ENCODE measurements at places on chromosomes 6 and 20. TPM values are rescaled to one million over a fixed set of nuclear protein-coding genes. Genes with fewer than 3 reads are reported as not detected.

The TPD52L1 gene
- total RNA-seq = 29.0 TPM

The FNDC1 gene
- under 0.01 TPM for total RNA-seq

The TXLNB gene
- total RNA-seq = 0.13 TPM

The SLC22A2 gene
- total RNA-seq = 0.13 TPM

The ELOVL4 gene
- total RNA-seq = 2.8 TPM

The SPATA25 gene
- total RNA-seq = 1.4 TPM

The FHL5 gene
- not detected for total RNA-seq

The EYS gene
- total RNA-seq = under 0.01 TPM

The FILIP1 gene
- total RNA-seq = 7.3 TPM

The EPPIN gene
- not detected for total RNA-seq

The SCGN gene
- total RNA-seq = not detected

The AVP gene
- not detected for total RNA-seq
